Activated T-cell treated with anti-CD3 and anti-CD28 coated beads, Interleukin-2, amount 50 U/mL, for 72 hours (primary cell): ENCODE measurements at places on chromosomes 3 and 15. TPM values are rescaled to one million over a fixed set of nuclear protein-coding genes. Genes with fewer than 3 reads are reported as not detected.

GRCh38 chr3:122365073-122365472 is 18.0 kb downstream of the MIX23 start:
- peak; percentile 24 for DNase-seq
- no peaks in the 10 kb centered on the region for H3K27me3 ChIP-seq
- H3K4me1 ChIP-seq: peaks cover 49% of the 10 kb centered on the region
- peak overlapping the region; percentile 99 for H3K27ac ChIP-seq
- peak overlapping the region; percentile 96 for H3K4me3 ChIP-seq
- peaks cover 11% of the 10 kb centered on the region for H3K36me3 ChIP-seq

DNA sequence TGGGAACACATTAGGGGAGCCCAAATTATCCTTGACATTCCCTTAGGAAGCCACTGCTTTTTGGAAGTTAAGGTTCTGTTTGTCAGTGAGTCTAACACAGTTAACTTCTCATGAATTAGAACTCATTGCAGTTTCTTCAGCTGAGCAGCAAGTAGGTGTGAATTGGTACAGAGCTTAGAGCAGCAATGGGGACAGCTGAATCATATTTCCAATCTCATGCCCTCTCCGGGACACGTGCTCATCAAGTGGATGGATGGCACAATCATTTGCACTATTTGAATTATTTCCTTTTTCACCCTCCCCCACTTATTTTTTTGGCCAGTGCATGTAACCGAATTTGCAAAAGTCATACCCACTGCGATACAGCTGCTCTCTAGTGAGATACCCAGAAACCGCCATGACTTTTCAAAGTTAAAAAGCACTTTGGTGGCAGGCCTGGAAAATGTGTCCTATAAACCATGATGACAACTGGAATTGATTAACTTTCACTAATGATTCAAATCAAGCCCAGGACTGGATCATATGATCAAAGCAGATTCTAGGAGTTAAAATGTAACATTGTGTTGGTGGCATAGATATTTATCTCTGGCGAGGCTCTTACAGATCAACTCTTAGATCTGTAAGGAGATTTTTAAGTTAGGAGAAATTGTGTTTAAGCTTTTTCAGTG is 76.4 kb downstream of the EBLN2 start:
- no peak for DNase-seq
- no peaks in the 10 kb centered on the region for H3K4me1 ChIP-seq
- H3K27ac ChIP-seq: no peak overlapping the region
- peaks cover 3% of the 10 kb centered on the region for H3K36me3 ChIP-seq
- no peak overlapping the region for H3K4me3 ChIP-seq

DNA sequence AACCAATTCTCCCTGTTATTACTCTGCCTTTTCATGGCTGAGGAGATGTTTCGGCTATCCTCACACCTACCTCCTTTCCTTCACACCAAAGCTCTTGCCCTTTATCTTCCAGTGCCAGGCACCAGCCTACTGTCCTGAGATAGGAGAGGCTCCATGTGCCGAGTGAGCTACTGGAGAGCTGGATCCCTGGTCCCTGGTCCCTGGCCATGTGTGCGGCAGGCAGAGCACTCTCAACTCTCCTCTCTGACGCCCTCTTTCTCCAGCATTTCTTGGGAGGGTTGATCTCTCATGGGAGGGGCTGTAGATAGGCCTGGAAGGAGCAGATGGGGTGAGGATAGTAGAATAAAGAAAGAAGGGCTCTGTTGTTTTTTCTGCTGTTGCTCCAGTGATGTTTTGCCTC is 277.1 kb upstream of the UMPS start:
- DNase-seq: no peak
- no peak overlapping the region for H3K4me3 ChIP-seq

DNA sequence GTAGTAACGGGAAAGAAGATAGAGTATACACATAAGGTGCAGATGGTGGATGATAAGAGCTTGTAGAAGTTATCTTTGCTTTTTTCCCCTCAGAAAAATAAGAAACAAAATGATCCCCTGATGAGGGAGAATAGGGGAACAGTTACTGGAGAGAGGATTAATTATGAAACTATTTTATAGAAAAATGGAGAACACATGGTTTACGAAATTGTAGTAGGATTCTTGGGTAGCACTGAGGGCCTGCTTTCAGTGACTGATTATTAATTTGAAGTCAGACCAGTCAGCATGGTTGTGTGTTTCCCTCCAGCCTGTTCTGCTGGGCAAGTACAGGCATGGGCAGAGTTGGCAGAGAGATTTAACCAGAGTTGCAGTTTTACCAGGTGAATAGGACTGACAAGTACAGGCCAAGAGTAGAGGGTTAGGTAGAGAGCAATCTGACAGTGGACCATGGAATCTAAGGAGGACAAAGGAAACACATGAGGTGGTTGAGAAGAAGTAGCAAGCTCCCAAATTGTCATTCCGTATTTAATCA is 5.9 kb downstream of the SLC49A4 start:
- no peaks in the 10 kb centered on the region for H3K36me3 ChIP-seq
- no peak overlapping the region for H3K4me3 ChIP-seq
- no peak for DNase-seq

- H3K27me3 ChIP-seq: peaks cover 59% of the 10 kb centered on the region
- no peaks in the 10 kb centered on the region for H3K36me3 ChIP-seq
- DNase-seq: no peak
- H3K4me1 ChIP-seq: peaks cover 34% of the 10 kb centered on the region
Observed at GRCh38 chr3:173396191-173397041, 1.1 kb upstream of the NLGN1 start.

The ANKUB1 gene
- total RNA-seq: not detected
